ENCODE measurements at places on chromosomes 1 and 21.

DNA sequence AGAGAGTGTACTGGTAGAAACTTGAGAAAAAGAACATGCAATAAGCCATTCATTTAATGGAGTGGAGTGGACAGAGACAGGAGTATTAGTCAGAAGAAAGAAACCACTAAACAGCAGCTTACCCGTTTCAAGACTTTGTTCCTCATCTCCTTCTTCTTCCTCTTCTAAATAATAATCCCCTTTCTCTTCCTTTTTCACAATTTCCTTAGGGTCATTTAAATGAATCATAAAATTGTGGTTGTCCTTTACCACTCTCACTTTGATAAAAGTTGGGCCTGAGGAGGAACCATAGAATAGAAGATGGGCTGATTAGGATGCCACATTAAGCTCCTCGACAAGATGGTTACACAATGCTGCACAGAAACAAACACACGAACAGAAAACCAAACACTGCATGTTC lies 109.6 kb downstream of the WDR3 start:
- DNase-seq = no peak

DNA sequence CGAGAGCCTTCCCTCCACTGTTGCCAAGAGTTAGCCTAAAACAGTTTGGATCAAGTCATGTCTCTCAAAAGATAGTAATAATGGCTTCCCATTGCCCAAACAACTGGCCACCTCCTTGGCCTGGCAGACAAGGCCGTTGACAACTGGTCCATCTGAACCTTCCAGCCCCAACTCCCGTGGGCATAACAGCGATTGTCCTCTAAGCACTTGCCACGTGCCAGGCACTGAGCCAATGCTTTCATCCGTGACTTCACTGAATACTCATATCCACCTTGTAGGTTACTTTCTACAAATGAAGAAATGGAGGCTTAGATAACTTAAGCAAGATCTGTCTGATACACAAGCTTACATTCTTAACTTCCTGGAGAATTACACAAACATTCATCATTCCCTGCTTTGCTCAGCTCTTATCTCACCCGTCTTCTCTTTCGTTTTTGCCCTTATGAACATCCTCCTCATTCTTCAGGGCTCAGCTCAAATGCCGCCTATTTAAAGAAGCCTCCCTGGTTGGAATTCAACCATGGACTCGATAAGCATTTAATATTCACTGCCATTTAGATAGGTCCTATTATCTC lies 106.4 kb downstream of the KCND3 start:
- DNase-seq = no peak

GRCh38 chr1:212484701-212485570 lies 52.2 kb downstream of the NENF start:
- DNase-seq = no peak

DNA sequence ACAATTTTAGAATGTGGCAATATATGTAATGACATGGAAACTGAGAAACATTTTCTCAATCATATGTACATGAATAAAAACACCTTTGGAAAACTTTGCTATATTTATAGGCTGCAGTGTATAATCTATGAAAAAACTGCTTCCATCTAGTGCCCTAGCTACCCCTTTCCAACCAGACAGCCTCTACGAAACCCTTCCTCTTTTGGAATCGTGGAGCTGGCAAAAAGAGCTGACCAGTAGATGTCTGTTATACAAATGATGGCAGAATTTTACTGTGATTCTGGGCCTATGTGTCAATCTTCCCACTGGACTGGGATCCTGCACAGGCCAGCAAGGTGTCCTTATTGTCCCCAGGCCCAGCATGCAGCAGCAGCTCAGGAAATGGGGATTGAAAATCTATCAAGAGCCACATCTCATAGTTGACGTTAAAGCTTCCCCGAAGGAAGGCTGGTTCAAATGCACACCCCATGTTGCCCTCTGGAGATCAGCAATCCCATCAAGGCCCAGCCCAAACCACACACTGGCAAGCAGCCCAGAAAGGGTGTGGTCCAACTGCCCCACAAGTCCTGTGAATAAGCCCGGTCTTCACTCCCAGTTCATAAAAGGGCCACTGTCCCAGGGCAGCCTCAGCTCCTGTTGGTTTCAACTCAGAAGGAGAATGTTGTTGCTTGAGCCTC lies 8.8 kb upstream of the FAM20B start:
- DNase-seq = no peak

DNA sequence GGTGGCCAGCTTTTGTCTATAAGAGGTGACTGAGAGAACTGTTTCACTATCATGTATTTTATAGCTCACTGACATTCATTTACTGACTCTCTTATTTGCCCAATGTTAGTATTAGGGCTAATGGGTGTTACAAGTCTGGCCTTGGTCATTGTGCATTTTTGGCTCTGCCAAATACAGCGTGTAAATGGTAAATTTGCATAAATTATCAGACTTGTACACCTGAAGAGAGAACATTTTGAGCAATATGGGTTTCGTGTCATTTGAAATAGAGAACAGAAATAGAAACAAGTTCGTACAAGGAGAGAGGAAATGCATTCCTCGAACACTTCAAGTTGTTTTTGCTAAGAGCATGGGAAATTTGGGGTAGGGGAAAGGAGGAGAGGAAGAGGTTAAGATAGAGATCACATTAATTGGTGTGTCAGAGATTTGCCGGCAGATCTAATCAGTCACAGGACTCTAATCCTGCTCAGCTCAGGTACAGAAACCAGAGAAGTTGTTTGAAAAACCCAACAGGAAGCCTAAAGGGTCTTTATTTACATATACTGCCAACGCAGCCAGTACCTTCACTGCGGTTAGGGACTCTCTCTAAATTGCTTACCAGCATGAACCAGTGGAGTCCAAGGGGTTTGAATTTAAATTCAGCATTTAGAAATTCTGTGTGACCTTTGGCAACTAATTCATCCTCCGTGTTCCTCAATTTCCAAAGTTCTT lies 261.5 kb downstream of the GPATCH2 start:
- no peak for DNase-seq

DNA sequence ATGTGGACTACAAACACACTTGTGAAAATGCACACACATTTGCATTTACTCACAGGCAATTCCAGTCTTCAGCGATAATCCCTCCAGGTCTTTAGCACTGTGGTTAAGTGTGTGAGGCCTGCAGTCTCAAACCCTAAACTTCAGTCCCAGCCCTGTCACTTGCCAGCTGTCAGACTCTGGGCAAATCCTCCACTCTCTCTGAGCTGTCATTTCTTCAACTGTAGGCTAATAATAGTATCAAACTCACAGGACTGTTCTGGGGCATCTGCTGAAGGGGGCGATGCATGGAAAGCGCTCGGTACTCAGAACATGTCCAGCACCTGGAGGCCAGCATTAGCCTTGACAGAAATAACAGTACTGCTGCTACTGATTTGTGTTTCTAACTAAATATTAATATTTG lies 48.2 kb downstream of the NEK2 start:
- no peak for DNase-seq

Data from activated naive CD4-positive, alpha-beta T cell (primary cell).